ENCODE measurements at places on chromosomes 7 and 10. TPM values are rescaled to one million over a fixed set of nuclear protein-coding genes. Genes with fewer than 3 reads are reported as not detected.

DNA sequence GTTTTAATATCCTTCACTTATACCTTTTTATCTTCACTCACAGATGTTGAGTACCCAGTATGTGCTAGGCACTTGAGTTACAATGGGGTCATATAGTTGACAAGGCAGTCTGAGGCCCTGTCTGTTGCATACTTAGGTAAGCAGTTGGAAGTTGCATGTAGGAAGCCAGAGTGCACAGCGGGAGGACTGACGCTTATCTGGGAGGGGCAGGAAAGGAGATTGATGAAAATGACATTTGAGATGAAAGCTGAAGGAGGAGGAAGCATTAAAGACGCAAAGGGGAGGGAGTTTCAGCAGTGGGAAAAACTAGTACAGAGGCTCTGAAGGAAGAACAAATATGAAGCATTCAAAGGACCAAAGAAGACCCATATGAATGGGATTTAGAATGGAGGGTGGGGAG, 266.2 kb downstream of the HTR7 start:
- DNase-seq: no peak

- DNase-seq: no peak
These were observed 199.3 kb upstream of the AUTS2 start for GRCh38 chr7:69398986-69399385.

- no peak for DNase-seq
These were observed 306.0 kb downstream of the GRID1 start for GRCh38 chr10:86060386-86061277.

The LRRN3 gene
- total RNA-seq: 0.31 TPM

The CALML3 gene
- total RNA-seq: not detected

DNA sequence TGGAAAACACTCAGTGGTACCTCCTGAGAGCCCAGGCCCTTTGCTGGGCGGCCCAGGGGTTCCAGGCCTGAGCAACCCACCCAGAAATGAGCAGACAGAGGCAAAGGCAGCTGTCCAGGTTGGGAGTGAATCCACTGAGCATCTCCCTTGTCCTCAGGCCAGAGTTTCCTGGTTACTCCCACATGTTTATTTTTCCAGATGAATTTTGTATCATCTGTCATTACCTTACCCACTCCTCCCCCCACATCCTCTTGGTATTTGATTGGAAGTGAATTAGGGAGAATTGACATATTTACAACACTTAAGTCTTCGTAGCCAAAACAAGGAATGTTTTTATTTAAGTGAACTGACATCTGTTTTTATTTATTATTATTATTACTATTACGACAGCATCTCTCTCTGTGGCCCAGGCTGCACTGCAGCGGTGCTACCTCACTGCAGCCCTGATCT, 13.2 kb upstream of the LMBR1 start:
- DNase-seq: no peak

The VGF gene
- total RNA-seq: not detected

GRCh38 chr10:5604236-5604925, 62.0 kb downstream of the ASB13 start:
- no peak for DNase-seq

The LYZL1 gene
- not detected for total RNA-seq

DNA sequence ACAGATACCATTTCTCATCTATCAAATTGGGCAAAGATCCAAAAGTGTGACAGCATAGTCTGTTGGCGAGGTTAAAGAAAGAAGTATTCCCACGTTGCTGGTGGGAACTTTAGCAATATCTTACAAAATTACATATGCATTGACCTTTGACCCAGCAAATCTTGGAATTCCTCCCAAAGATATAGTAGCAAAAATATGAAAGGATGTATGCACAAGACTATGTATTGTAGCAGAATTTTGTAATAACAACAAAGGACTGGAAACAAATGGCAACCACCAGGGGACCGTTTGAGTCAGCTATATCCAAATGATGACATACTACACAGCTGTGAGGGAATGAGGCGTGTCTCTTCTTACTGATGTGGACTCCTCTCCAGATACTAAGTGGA, 50.2 kb downstream of the KCNH2 start:
- DNase-seq: no peak

DNA sequence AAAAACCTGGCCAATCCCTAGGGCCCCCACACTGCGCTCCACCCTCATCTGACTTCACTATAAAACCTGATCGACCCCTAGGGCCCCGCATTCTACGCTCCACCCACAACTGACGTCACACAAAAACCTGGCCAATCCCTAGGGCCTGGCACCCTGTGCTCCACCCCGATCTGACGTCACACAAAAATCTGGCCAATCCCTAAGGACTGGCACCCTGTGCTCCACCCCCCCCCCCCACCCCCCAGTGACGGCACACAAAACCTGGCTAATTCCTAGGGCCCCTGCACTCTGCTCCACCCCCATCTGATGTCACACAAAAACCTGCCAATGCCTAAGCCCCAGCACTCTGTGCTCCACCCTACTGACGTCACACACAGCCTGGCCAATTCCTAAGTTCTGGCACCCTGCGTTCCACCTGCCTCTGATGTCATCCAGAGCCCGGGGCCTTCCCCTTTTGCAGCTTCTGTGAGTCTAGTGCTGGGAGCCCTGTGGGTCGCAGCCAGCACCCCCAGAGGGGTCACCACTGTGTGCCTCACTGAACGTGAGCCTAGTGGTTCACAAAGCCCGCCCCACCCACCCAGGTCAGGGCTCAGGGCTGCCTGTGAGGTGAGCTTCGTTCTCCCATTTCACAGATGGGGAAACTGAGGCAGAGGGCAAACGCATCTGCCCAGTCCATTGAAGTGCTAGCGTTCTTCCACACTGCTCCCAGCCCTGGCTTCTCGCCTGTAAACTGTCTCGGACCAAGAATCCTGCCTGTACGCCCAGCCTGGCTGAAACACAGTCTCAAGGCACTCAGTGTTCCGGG, 40.6 kb downstream of the MICALL2 start:
- no peak for DNase-seq

The ZNF679 gene
- total RNA-seq: not detected

DNA sequence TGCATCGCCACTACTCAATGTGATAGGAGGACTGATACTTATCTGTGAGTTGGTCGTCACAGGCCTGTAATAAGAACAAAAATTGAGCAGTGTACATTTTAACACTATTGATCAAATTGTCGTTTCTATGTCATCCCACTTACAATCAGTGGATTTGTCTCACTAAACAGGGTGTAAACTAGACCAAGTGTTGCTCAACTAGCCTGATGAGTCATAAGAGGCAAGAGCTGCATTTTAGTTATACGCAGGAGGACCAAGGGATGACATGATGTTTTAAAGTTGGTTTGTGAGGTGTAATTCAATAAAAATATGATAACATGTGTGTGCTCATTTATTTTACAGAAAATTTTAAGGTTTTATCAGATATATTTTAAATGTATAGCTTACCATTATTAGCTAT, 1239.2 kb downstream of the REEP3 start:
- no peak for DNase-seq

DNA sequence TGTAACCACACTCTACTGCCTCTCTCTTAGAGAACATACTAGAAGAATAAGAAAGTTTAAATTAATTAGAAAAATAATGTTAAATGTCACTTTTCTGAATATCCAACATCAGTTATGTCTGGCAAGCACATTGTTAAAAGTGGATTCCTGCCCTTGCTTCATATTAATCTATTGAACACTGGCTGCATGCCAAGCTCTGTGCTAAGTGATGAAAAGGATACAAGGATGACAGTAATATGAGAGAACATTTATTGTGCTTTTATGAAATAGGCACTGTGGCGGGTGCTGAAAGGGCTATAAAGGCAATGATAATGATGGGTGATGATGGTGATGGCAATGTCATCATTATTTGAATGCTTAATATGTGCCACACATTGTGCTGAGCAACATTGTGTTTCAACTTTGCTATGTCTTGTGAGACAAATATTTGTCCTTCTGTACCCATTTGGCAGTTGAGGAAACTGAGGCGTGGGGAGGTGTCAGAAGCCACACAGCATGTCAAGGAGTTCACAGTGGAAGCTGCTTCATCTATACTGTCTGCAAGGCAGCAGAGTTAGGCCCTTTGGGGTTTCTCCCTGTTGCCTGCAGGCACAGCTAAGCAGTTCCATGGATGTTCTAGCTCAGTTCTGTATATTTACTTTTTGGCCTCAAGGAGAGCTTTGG, 64.2 kb upstream of the RAPGEF5 start:
- DNase-seq: no peak

- no peak for DNase-seq
These were observed 2.6 kb downstream of the PGAM1 start for GRCh38 chr10:97428572-97428981.

- peak; percentile 37 for DNase-seq
These were observed 49.1 kb upstream of the MSMB start for GRCh38 chr10:46094931-46095750.

The ANLN gene
- 2.4 TPM for total RNA-seq

All from sciatic nerve (tissue), 2 donors.